ENCODE measurements at places on chromosomes 16 and 17. TPM values are rescaled to one million over a fixed set of nuclear protein-coding genes. Genes with fewer than 3 reads are reported as not detected.

DNA sequence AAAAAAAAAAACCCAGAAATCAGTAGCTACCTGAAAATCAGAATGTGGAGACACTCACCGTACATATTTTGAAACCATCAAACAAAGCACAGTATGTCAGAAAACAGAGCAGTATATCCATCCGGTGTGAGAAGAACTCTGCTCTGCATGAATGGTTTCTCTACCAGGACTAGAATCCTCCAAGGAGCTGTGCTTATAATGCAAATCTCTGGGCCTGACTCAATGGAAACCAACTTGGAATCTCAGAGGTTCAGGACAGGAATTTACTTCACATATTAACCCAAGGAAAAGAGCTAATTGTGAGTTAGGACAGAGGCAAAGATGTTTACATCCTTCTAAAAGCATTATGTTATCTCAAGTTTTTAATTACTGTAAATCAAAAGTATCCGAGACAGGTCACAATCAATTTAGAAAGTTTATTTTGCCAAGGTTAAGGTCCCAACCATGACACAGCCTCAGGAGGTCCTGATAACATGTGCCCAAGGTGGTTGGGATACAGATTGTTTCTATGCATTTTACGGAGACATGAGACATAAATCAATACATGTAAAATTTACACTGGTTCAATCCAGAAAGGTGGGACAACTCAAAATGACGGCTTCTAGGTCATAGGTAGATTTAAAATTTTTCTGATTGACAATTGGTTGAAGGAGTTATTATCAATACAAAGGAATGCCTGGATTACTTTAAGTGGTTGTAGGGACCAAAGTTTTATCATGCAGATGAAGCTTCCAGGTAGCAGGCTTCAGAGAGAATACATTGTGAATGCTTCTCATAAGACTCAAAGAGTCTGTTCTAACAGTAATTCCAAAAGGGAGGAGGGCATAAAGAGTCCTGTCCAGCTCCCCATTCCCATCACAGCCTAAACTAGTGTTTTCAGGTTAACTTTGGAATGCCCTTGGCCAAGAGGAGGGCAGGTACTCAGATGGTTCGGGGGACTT is 164.1 kb downstream of the CDH8 start:
- DNase-seq: no peak

- DNase-seq: no peak
Measured at GRCh38 chr16:89572485-89573205, 2.9 kb upstream of the CPNE7 start.

DNA sequence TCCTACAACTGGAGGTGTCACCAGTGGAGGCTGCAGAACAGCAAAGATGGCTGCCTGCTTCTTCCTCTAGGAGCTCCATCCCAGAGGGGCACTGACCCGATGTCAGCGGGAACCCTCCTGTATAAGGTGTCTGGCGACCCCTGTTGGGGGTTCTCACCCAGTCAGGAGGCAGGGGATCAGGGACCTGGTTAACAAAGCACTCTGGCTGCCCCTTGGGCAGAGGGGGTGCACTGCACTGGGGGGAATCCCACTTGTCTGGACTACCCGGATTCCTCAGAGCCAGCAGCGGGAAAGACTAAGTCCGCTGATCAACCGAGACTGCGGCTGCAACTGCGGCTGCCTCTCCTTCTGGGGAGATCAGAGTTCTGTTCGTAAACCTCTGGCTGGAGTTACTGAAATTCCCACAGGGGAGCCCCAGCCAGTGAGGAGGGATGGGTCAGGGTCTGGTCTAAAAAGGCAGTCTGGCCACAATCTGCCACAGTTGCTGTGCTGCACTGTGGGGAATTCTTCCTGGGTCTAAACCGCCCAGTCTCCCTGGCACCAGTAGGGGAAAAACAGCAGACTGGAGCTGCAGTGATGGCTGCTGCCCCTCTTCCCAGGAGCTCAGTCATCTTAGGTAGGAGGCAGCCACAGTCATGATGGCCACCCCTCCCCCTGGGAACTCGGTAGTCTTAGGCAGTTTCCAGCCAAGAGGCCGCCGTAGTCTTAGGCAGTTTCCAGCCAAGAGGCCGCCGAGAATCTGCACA is 213.4 kb downstream of the CYB561 start:
- no peak for DNase-seq

DNA sequence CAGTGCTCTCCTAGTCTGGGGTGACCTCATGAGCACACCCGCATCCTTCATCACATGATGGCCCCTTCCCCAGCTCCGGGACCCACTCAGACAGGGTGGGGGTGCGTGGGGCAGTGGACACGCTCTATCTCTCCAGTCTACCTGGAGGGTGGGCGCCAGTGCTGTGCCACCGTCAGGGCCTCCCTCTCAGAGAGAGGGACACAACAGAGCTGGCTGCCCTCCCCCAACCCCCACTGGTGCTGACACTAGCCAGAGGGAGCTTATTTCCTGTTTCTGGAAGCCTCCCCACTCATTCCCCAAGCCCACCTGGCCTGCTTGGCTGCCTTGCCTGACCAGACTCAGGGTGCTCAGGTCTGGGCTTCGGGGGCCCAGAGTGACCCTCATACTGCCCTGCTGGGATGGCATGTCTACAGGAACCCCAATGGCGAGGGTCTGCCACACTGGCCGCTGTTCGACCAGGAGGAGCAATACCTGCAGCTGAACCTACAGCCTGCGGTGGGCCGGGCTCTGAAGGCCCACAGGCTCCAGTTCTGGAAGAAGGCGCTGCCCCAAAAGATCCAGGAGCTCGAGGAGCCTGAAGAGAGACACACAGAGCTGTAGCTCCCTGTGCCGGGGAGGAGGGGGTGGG is 8.2 kb downstream of the CES2 start:
- DNase-seq: no peak

The CCL11 gene
- total RNA-seq: not detected

All from ascending aorta (tissue), 2 donors.